ENCODE measurements at places on chromosomes 2 and 18.
A peak's percentile ranks its signal among the peaks of the same experiment; 100 is the strongest.

GRCh38 chr2:43020296-43020695, 206.1 kb downstream of the ZFP36L2 start:
- DNase-seq = no peak

- DNase-seq = no peak
Measured at GRCh38 chr2:14901737-14902136, 269.2 kb downstream of the LRATD1 start.

GRCh38 chr2:27123302-27124150, at the start of gene ABHD1:
TSS of gene ABHD1 (plus strand) at chr2:27123815. CDS start at chr2:27123949, 134 bp downstream.
- DNase-seq = peak; percentile 63

GRCh38 chr2:18899725-18900124, 310.4 kb upstream of the NT5C1B start:
- DNase-seq = no peak

- no peak for DNase-seq
Measured at GRCh38 chr2:204573221-204573620, 27.9 kb downstream of the PARD3B start.

GRCh38 chr18:70688286-70688685, 399.4 kb downstream of the SOCS6 start:
- no peak for DNase-seq

GRCh38 chr2:96604104-96604503, 34.0 kb downstream of the KANSL3 start:
- DNase-seq = no peak

- DNase-seq = no peak
Measured at GRCh38 chr2:235463893-235464292, 29.9 kb upstream of the AGAP1 start.

GRCh38 chr2:26692279-26692896, at the start of gene KCNK3:
TSS of gene KCNK3 (plus strand) at chr2:26692722. CDS start at chr2:26692876, 154 bp downstream.
- no peak for DNase-seq

GRCh38 chr18:685438-685837, 27.0 kb downstream of the ENOSF1 start:
- DNase-seq = no peak

DNA sequence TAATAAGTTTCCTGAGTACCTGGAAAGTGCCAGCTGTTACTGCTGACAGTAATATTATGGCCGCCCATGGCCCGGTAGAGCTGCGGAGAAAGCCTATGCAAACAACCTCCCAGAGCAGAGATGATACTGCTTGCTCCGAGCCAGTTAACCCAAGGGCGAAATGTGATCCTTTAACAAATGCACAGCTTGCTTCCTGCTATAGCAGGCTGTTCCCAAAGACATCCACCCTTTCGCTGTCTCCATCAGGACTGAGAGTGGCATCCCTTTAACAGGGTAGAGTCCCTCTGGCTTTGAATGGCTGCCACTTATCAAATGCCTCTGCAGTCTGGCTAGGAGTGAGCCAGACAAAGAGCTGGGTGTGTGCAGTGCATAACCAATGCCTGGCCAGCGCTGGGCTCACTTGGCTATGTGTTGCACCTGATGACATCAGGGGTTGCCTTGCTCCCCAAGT, 69.7 kb upstream of the DAPL1 start:
- no peak for DNase-seq

DNA sequence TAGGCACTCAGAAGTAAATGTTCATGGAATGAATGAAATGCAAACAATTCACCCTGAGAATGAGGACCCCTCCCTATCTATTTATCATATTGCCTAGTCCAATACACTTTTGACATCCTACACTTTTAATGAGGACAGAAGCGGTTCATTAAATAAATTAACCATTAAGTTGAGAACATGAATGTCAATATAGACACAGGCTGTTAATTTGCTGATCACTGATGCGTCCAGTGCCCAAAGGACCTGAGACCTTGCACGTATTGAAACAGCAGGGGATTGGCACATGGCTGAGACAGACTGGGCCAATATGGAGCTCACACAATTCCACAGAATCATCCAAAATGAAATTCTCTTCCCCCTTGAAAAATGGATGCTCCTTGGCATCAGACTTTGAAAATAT, 430.0 kb downstream of the SLC4A3 start:
- no peak for DNase-seq

Data from LoVo (cell line).